Activated CD4-positive, alpha-beta memory T cell treated with anti-CD3 and anti-CD28 coated beads, Interleukin-2, amount 10 ng/mL, durations not matched to agents 7 days and 5 days (primary cell): ENCODE measurements at places on chromosomes 5 and 9. TPM values are rescaled to one million over a fixed set of nuclear protein-coding genes. Genes with fewer than 3 reads are reported as not detected.

The ANKDD1B gene
- 0.18 TPM for total RNA-seq

The CATSPER3 gene
- total RNA-seq: 0.88 TPM

The RBM18 gene
- 25.6 TPM for total RNA-seq

GRCh38 chr5:133828722-133829121 lies 139.7 kb downstream of the C5orf15 start:
- H3K4me3 ChIP-seq: no peak overlapping the region
- H3K4me1 ChIP-seq: peaks cover 21% of the 10 kb centered on the region
- no peak for DNase-seq
- H3K27ac ChIP-seq: no peak overlapping the region
- H3K27me3 ChIP-seq: peaks cover 13% of the 10 kb centered on the region
- no peaks in the 10 kb centered on the region for H3K36me3 ChIP-seq

The MLANA gene
- not detected for total RNA-seq

The SLC45A2 gene
- total RNA-seq: 0.23 TPM

The BDP1 gene
- 29.3 TPM for total RNA-seq

The PKD2L2 gene
- not detected for total RNA-seq

GRCh38 chr9:20395651-20396050 lies 226.6 kb downstream of the MLLT3 start:
- no peaks in the 10 kb centered on the region for H3K27me3 ChIP-seq
- H3K4me3 ChIP-seq: no peak overlapping the region
- peaks cover 14% of the 10 kb centered on the region for H3K4me1 ChIP-seq

- no peak overlapping the region for H3K4me3 ChIP-seq
- no peak overlapping the region for H3K27ac ChIP-seq
- no peak for DNase-seq
- H3K4me1 ChIP-seq: no peaks in the 10 kb centered on the region
- H3K36me3 ChIP-seq: no peaks in the 10 kb centered on the region
Measured at GRCh38 chr9:127368852-127369402, 28.0 kb upstream of the SLC2A8 start.

- H3K27me3 ChIP-seq: no peaks in the 10 kb centered on the region
- H3K4me1 ChIP-seq: peaks cover 22% of the 10 kb centered on the region
- H3K27ac ChIP-seq: no peak overlapping the region
- H3K36me3 ChIP-seq: peaks cover 86% of the 10 kb centered on the region
Measured at GRCh38 chr9:21836437-21837161, 34.2 kb downstream of the MTAP start.

The SPOCK1 gene
- 0.73 TPM for total RNA-seq

DNA sequence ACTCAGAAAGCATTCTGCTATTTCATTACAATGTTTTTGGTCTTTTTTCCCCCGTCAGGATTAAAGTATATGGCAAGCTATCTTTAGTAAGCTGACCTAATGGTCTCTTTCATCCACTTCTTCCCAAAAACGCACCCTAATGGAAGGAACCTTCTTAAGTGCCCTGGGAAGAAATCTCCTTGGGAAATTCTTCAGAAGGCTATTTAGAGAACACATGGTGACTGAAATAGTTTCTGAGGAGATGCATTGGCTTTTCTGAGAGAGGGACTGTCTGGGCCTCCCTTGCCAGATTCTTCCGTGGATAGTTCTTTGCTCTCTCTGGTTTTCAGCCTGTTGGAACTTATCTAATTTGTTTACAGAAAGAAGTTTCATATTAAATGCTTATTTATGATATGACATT lies 524.1 kb upstream of the MEF2C start:
- H3K27ac ChIP-seq: no peak overlapping the region
- no peak overlapping the region for H3K4me3 ChIP-seq
- no peak for DNase-seq
- no peaks in the 10 kb centered on the region for H3K4me1 ChIP-seq
